ENCODE measurements at places on chromosomes 5 and 9.

GRCh38 chr5:111699324-111699723, 57.7 kb downstream of the NREP start:
- no peak for DNase-seq

- DNase-seq = no peak
Measured at GRCh38 chr5:179607160-179607931, 16.1 kb downstream of the HNRNPH1 start.

DNA sequence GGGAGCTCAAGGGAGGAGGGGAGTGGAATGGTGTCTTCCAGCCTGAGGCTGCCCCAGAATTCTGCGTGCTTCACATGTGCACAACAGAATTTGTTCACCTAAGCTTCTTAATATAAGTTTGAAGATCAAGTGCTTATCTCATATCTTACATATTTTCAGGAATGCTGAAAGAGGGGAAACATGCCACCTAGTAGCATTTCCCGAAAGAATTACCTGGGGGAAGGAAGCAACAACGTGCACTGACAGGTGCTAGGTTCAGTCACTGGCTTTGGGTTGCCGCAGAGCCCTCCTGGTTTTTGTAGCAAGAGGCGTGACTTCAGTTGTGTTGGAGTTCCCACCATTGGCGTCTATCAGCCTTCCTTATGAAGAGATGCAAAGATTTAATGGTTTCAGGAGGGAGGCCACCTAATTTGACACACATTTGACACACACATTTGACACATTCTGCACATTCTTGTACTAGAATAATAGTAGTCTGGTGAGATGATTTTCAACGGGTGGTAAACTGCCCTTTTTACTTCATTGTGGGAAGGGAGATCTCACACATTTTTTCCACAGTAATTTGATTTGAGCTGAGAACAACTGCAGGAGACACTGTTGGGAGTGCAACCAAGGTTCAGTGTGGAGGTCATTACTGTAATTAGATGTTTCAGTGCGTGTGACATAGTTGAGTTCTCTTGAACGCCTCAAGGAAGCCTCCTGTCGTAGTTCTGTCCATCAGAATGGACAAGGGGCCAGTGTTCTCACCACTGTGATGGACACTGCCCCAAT, 481.3 kb downstream of the CCDC171 start:
- DNase-seq = no peak

GRCh38 chr9:34145165-34145564, 18.7 kb upstream of the DCAF12 start:
- no peak for DNase-seq

DNA sequence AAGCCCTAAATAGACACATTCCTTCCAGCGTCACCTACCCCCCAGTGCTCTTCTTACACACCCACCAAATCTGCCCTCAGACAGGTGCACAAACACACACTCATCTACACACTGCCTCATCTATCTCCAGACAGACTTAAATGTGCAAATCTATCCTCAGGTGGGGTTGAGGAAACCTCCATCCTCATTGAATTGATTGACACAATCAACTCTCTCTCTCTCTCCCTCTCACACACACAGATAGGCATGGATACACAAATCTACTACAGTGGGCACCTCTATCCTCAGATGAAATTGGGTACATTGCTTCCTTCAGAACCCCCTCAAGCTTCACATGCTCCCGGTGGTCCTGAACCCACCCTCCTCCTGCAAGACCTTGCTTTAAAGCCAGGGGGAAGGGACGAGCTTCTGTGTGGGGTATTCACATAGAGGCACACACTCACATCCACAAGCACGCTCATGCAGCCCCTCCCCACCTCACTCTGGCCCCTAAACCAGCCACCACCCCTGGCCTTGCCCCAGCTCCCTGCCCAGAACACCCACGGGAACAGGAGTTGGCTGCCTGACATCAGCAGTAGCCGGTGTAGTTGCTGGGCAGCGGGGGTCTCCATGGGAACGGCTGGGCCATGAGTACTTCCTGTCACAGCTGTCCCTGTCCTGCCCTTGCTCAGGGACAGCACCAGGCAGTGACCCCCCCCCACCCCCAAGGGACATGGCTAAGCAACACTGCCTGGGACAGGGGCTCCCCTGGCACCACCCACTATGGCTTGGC, 22.8 kb downstream of the PCDH1 start:
- no peak for DNase-seq
